ENCODE measurements at places on chromosomes 3 and 15.

GRCh38 chr3:136194409-136195257 is 1.5 kb downstream of the MSL2 start:
- H3K4me3 ChIP-seq, result peak overlapping the region; percentile 99
- peak overlapping the region; percentile 99 for H3K27ac ChIP-seq
- peak; percentile 69 for DNase-seq
- no peaks in the 10 kb centered on the region for H3K27me3 ChIP-seq

GRCh38 chr15:99239545-99240198 is 9.7 kb downstream of the TTC23 start:
- H3K4me1 ChIP-seq, result no peaks in the 10 kb centered on the region
- no peak overlapping the region for H3K4me3 ChIP-seq
- H3K36me3 ChIP-seq, result no peaks in the 10 kb centered on the region
- no peaks in the 10 kb centered on the region for H3K27me3 ChIP-seq
- no peak overlapping the region for H3K27ac ChIP-seq

DNA sequence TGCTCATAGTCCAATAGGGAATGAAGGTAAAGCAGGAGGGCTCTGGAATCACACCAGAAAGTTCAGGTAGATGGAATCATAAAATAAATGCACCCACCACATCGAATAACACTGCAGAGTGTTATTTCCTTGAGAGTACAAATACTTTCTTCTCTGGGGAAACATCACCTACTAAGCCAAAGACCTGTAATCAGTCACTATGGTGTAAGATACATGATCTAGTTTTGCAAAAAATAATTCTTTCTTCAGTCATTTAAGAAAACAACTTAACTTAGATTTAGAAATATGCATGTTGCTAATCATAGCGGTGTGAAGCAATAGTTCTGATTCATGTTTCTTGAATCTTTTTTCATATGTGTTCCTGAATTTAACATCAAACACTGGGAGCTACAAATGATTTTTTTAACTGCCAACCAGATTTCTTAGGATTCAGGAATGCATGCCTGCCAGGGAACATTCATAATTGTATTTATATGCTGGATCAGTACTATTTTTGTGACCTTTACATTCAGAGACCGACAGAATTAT is 40.2 kb upstream of the MEIS2 start:
- no peak for DNase-seq
- no peaks in the 10 kb centered on the region for H3K27me3 ChIP-seq
- no peak overlapping the region for H3K4me3 ChIP-seq

DNA sequence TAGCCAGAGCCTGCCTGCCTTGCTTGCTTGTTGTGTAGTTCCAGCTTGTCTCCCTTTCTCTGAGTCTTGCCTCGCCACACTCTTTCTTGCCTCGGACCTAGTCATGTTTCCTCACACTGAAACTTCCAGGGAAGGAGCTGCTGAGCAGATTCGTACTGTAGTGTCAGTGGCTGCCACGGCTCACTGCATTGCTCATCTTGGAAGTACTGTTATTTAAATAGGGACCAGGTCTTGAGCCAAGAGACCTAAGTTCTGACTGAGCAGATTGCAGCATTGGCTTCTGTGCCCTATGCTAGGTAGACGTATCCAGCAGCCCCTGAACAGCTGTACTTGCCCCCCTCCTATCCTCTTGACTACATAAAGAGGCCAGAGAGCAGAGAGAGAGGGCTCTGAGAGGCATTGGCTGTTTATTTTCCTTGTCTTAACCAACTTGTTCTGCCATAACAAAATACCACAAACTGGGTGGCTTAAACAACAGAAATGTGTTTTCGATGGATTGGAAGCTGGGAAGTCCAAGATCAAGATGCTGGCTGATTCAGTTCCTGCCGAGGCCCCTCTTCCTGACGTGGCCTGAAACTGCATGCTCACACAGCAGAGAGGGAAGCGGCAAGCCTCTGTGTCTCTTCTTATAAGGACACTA is 5.8 kb upstream of the RARRES1 start:
- no peak for DNase-seq
- no peaks in the 10 kb centered on the region for H3K27me3 ChIP-seq
- H3K4me1 ChIP-seq, result peaks cover 3% of the 10 kb centered on the region
- H3K36me3 ChIP-seq, result no peaks in the 10 kb centered on the region
- H3K27ac ChIP-seq, result no peak overlapping the region
